ENCODE measurements at places on chromosomes 7 and 10. TPM values are rescaled to one million over a fixed set of nuclear protein-coding genes. Genes with fewer than 3 reads are reported as not detected.

GRCh38 chr10:69014171-69014570, 25.6 kb downstream of the KIFBP start:
- no peak for DNase-seq

DNA sequence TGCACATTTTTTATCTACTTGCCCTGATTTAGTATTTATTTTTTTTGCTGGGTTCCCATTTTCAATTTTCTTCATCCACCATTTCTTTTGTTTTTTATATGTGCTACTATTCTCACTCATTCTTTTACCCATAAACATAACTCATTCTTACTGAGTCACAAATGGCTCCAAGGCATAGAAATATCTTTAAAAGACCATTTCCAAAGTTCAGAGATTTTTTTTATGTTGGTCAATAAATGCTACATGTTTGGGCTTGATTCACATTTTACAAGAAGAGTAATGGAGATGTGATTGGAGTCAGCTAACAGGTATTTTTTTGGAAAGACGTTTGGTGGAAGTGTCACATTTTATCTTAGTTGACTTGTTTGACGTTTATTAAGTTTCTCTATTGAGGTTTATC, 1303.2 kb upstream of the LRRTM3 start:
- DNase-seq = no peak

DNA sequence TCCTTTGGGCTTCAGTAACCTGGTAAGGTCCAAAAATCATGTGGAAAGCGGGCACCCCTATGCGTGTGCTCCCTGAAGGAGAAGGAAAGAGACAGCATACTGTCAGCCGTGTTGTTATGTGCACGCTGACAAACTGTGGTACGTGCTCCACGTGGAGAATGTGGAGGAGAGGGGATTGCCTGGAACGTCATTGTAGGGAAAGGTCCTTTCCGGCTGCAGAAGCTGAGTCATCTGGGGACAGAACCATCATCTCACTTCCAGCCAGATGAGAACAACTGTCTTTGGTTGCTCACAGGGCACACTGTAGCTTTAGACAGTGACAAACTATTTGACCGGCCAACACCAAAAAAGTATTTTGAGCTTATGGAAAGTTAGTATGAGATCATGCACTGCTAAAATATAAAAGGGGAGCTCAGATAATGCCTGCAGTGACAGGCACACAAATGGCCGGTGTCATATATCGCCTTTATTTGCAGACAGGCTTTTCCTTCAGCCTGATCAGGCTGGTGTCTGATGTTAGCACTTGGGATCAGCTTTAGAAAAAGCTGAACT, 38.8 kb upstream of the GRB10 start:
- DNase-seq = no peak

DNA sequence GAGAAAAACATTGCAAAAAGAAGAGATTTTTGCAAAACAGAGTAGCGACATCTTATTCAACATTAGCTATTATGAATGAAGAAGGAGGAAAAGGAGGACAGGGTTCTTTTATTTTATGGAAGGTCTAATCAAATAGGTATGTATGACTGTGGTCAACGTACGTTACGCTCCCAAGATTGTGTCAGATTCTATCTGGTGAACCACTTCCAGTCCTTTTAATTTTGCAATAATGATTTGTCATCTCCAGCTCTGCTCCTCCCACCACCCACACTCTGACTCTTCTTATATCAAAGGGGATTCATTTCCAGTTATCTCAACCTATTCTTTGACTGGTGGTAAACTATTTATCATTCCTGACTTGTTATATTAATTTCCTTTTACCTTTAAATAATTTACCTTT, 259.9 kb downstream of the CACNA2D1 start:
- no peak for DNase-seq

DNA sequence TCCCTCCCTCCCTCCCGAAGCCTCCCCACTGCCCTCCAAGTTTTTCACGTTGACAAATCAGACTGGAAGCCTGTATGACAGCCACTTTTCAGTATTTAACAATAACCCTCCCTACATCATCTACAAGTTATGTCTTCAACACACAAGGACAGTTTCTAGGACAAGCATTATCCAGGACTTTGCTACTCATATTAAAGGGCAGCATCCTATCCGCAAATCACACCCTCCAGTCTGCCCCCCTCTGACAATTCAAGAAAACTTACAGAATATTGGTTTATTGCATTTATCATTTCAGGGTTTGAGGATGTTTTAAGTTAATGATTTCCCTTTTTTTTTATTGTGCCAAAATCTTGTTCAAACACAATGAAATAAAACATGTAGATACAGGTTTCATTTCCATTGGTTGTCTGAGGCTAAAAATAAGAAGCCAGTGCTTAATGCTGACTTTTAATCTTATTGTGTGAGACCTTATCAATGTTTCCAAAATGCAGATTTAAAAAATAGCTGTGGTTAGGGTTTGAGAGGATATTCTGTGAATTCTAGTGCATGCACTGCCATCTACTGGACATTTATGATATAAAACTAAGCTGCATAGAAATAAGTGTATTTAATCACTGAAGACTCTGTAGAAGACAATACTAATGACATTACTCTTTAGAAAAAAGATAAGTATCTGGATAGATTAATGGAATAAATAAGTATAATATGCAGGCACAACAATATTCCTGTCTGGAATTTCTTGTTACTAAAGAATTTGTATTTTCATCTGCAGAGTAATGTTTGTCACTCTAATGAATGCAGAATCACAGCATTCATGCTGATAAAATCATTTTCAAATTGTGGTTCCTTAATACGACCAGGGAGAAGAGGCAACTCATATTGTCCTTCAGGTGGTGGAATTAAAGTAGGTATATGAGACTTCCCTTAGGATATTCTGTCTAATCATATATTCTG, 64.1 kb downstream of the CAV1 start:
- DNase-seq = peak; percentile 29

- DNase-seq = no peak
These were observed 354.5 kb upstream of the ZMIZ1 start for GRCh38 chr10:78714225-78714624.

DNA sequence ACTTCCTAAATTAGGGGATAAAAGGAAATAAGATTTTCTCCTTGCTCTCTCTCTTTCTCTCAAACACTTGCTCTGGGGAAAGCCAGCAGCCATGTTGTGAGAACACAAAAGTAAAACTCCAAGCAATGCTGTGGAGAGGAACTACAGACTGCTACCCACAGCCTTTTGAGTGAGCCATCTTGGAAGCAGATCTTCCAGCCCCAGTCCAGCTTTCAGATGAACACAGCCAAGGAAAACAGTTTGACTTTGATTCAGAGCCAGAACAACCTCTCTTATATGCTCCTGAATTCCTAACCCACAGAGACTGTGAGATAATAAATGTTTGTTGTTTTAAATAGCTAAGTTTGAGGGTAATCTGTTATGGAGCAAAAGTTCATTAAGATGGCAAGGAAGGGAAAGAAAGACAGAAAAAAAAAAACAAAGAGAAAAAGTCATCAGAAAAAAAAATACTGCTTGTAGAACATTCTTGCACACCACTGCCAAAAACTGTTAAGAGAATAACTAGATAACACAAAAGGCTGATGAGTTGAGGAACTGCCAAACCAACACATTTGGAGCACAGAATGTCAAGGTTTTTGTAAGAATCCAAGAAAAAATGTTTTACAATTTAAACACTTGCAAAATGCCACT, 20.9 kb upstream of the PRKAR2B start:
- no peak for DNase-seq

GRCh38 chr7:85095806-85096205, 91.0 kb downstream of the SEMA3D start:
- no peak for DNase-seq

DNA sequence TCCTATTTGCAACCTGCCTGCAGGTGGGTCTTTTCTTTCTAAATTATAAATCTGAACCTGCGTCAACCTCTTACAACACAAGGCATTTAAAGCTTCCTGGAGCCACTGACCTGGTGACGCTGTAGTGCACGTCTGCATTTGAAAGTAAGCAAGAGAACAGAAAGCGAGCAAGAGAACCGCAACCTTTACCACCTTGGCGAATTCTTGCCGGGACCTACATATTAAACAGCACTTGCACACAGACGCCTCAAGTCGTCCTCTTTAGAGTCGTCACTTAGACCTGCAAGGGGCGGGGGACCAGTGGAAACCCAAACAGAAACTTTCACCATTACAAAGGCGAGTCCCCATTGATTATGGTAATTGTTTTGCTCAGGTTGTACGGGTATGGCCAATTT, 9.5 kb downstream of the GLI3 start:
- DNase-seq = no peak

DNA sequence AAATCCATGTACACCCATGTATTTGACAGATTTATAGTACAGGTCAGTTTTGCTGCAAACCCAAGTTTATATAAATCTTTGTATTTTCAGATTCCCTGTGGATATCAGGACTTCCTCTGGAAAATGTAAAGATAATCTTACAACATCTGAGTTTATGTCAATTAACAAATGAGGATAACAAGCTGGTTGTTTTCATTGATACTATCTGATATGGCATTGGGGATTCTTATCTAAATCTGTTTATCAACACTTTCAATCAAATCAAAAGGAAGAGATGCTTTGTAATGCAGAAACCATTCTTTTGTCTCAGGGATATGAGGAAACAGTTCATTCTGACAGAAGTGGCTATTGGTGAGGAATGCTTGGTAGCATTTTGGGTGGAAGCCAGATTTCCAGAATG, 64.9 kb upstream of the FAM204A start:
- no peak for DNase-seq

COL1A2 gene
- not detected for polyA plus RNA-seq

Data from A549 (cell line).